ENCODE measurements at places on chromosomes 16 and 17.

- no peak for DNase-seq
Observed at GRCh38 chr16:70692130-70692872, 6.4 kb upstream of the MTSS2 start.

GRCh38 chr16:69469807-69470561 is 45.6 kb downstream of the CYB5B start:
- DNase-seq: no peak

- DNase-seq: no peak
Observed at GRCh38 chr17:4523946-4524345, 25.3 kb downstream of the SPNS2 start.

DNA sequence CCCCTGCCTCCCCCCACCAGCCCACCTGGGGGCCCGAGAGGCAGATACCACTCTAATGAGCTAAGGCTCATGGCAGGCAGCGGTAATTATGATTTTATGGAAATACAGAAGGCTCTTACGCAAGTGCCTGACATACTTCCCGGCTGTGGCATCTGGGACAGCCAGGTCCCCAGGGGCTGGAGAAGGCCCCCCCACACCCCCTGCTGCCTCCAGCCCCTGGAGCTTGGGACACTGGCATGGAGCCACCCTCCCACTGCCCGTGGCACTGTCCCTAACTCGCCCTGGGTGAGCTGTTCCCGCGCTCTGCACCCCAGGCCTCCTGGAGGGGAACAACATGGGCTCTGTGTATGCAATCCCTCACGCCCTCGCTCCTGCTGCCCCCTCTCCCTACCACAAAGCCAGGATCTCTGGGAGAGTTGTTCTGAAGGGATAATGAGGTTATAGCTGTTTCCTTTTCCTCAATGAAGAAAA is 5.4 kb upstream of the STAC2 start:
- DNase-seq: no peak

DNA sequence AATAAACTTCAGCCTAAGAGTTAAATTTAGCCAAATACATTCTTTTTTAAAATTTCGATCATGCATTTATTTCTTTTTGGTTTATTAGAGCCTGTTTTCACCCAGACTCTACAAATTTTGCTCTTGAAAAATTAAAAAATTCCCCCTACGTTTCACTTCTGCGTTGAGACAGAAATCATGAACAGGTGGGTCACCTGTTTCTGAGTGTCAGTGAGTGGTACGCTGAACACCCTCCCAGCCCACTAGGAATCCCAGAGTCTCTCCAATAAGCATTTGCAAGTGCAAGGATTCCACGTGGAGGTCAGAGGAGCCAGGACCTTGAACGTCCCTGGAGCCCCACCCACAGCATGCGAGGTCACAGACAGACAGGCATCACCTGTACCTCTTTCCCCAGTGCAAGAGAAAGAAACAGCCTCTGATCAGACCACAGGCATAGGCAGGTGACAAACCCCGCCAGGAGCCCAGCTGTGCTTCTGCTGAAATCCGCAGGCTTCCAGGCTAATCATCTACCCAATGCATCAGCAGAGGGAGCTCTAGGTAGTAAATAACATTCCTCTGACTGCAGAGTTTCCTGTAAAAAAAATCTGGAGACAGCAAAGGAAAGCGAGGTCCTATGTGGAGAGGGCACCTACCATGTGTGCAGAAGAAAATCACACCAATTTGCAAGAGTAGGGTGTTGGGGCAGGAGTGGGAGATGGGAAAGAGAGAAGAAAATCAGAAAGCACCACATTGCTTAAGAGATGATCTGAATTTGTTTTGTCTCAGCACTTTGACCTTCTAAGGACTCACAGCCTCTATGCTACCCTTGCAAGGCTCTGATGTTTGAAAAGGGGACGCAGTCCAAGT is 5.9 kb upstream of the XYLT1 start:
- DNase-seq: peak; percentile 69
